ENCODE measurements at places on chromosomes 6 and 20.
A peak's percentile ranks its signal among the peaks of the same experiment; 100 is the strongest.

DNA sequence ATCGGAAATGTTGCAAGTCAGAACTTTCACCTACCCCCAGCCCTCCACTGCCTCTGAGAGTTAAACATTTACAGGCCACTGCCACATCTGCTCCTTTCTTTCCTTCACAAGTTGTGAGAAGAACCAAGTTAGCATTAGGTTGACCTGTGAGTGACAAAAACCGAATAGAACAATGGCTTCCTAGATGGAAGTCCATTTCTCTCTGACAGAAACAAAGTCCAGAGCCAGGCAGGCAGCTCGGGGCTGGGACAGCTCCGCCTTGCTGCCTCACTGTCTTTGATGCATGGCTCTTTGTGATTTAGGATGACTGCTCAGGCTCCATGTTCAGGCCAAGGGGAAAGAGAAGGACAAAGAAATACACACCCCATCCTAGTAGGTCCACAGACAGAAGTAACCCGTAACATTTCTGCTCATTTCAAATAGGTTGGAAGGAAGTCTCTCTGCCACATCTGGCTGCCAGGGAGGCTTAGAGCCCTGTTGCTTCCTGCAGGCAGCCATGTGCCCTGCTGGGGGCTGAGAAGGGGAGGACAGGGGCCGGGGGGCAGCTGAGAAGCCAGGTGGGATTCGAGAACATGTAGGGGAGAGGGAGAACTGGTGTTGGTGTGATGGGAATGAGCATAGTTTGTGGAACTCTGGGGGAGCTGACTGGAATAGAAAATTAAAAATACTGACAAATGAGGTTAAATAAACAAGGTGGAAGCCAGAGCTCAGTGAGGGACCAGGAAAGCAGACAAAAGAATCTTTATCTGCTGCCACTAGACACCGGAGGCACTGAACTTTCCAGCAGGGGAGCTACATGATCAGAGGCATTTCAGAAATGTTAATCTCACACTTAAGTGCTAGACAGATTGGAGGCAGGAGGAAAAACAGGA, 19.5 kb upstream of the IER3 start:
- no peak for DNase-seq

- DNase-seq: no peak
Observed at GRCh38 chr6:93164781-93165180, 254.6 kb downstream of the EPHA7 start.

DNA sequence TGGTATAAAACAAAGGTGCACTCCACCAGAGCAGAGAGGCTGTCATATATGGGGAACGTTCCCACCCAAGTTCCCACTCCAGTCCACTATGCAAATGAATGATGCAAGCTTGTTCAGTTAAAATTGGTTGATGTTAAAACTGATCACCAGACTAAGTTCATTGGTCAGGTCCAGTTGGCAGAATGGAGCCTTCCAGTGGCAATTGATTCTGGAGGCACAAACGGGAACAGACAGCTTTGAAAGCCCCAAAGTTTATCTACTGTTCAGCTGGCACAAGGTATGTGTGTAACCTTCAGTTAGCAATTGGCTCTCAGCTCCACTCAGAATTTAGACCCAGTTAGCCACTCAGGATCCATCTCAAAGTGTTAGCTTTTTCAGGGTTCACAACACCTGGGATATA, 119.4 kb upstream of the CEP85L start:
- no peak for DNase-seq

GRCh38 chr6:53373638-53374037, 24.9 kb upstream of the ELOVL5 start:
- DNase-seq: no peak

- no peak for DNase-seq
Observed at GRCh38 chr6:130393306-130393705, 27.5 kb downstream of the TMEM200A start.

DNA sequence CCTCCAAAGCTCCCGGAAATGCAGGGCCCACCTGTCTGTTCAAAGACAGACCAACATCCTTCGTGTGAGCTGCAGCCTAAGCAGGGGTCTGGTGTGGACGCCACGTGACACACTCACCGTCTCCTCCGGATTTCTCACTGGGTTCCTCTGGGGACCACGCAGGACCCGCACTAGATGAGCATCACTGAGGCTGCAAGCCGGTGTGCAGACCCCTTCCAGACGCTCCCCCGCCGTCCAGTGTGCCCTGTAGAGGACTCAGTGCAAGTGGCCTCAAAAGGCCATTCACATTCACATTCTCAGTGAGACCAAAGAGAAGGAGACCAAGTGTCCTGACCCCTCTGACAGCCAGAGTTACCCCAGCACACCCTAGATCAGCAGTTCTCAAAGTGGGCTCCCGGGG, 91.2 kb upstream of the QKI start:
- DNase-seq: no peak

DNA sequence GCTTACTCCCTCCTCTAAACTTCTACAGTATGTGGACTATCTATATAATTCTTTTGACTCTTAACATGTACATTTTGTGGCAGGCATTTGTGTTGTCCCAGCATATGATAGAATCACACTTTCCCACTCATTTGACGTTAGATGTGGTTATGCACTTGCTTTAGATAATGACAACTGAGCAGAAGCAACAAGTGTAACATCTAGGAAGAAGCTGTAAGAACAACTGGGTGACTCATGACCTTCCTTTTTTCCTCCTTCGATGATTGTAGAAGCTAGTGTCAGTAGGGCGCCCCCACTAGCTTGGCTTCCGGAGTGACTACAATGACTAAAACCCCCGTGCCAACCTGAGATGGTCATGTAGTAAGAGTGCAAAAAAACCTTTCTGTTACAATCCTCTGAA, 74.6 kb upstream of the CEP85L start:
- DNase-seq: peak; percentile 90

DNA sequence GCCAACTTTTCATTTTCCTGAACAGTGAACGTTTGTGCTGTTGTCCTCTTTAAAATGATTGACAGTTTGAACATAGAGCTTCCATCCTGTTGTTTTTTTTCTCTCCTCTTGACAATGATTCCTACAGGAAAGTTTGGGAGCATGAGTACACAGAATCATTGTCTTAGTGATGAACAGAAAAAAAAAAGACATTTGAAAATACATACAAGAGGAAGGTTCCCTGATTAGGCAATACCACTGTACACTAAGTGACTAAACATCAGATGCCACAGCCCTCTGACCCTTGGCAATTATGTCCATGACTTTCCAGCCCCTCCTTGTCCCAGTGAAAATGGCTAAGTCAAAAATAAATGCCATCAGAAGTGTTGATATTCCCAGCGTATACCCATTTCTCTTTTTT, 71.5 kb downstream of the RTN4IP1 start:
- DNase-seq: no peak

GRCh38 chr6:166598441-166599138, 12.1 kb upstream of the RAMACL start:
- DNase-seq: no peak

DNA sequence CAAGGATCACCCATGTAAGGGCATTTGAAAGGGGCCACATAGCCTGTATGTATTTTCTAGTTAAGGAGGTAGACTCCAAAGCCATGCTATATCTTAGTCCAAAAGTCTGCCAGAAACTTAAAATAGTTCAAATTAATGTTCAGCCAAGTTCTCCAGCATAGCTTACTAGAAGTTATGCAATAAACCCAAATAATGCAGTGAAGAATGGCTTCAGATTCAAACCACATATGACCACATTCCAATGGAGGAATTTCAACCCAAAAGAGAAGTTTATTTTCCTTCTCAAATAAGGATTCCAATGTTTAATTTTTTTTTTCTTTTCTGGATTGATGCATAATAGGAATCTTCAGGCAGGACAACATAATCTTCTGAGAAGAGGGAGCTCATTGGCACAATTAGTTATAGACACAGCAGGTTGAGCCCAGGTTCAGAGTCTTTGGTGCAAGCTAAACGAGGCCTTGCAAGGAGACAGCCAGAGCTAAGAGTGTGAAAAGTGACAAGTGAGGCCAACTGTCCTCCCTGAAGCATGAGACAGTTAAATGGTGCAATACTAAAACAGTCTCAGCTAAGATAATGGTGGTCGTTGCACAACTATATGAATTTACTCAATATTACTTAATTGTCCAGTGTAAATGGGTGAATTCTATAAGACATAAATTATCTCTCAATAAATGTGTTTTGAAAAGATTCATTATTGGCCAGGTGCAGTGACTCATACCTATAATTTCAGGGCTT, 598.8 kb upstream of the CDH4 start:
- no peak for DNase-seq

DNA sequence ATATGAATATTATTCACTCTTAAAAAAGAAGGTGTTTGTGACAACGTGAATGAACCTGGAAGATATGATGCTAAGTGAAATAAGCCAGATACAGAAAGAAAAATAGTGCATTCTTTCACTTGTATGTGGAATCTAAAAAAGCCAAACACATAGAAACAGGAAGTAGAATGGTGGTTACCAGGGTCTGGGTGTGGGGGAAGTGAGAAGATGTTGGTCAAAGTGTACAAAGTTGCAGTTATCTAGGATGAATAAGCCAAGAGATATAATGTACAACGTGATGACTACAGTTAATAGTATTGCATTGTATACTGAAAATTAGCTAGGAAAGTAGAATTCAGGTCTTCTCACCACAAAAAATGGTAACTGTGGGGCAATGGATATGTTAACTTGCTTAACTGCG, 151.1 kb upstream of the HCRTR2 start:
- DNase-seq: peak; percentile 3

- DNase-seq: no peak
Observed at GRCh38 chr6:111361648-111362047, 121.4 kb downstream of the REV3L start.

GRCh38 chr6:56314683-56315523, 67.5 kb upstream of the COL21A1 start:
- no peak for DNase-seq

GRCh38 chr6:135183532-135184440, 2.7 kb downstream of the MYB start:
- peak; percentile 81 for DNase-seq

DNA sequence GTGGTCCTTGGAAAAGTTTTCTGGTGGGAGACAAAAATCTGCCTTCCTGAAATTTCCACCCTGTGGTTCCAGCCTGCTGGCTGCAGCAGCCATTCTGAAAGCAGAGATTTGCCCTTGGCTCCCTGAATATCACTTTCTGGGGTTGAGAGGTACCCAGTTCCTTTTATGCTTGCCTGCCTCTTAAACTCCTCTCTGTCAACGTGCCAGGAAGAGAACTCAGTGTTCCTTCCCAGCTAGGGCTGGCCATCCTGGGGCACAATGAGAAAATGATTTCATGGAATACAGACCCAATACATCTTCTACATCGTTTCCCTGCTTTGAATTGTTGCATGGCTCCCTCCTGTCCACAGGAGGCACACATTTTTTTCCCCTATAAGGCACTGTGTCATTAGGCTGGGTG, 1.6 kb upstream of the DSN1 start:
- DNase-seq: no peak

GRCh38 chr6:119801056-119801455, 451.5 kb upstream of the MAN1A1 start:
- no peak for DNase-seq

GRCh38 chr6:5677219-5678000, 329.3 kb downstream of the NRN1 start:
- DNase-seq: no peak

- DNase-seq: no peak
Observed at GRCh38 chr20:57481281-57481711, 43.6 kb downstream of the CTCFL start.

DNA sequence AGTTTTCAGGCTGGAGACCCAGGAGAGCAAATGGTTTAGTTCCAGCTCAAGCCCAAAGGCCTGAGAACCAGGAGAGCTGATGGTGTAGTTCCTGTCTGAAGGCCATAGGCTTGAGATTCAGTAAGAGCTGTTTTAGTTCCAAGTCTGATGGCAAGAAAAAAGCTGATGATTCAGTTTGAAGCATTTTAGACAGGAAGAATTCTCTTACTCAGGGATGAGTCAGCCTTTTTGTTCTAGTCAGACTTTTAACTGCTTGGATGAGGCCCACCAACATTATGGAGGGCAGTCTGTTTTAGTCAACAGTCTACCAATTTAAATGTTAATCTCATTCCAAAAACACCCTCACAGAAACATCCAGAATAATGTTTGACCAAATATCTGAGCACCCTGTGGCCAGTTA, 2.5 kb downstream of the ZSCAN26 start:
- DNase-seq: peak; percentile 23

GRCh38 chr6:56891754-56892153, 63.2 kb upstream of the BEND6 start:
- no peak for DNase-seq

GRCh38 chr20:38665506-38666285, 58.6 kb upstream of the SLC32A1 start:
- no peak for DNase-seq

DNA sequence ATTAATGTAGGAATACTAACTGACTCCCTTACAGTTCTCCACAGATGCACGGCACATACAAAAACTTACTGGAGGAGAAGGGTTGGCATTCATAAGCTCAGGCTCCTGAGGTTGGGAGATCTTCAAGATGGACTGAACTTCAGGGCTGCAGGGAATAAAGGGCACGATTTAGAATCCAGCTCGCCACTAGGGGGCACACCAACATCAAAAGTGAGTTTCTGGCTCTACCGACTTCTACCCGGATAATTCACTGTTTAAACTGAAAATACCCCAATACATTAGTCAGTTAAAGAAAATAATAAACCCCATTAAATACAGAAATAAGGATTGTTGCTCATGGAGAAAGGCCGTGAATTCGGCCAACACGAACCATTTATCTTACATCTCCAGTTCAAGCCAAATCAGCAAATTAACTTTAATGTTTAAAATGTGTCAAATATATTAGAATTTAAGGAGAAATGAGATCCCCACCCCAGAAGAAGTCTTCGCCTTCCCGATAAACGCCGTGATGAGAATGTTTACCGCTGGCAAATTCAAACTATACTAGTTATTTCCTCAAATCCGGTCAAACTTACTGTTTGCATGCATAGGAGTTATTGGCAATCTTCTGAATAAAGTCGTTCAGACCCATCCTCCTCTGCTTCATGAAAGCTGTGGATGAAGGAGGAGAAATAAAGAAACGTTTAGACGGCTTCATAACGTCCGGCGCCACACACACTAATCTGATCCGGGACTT, 121.7 kb upstream of the SLC2A12 start:
- DNase-seq: peak; percentile 81

- DNase-seq: no peak
Observed at GRCh38 chr6:101391772-101392585, 1.5 kb upstream of the GRIK2 start.

DNA sequence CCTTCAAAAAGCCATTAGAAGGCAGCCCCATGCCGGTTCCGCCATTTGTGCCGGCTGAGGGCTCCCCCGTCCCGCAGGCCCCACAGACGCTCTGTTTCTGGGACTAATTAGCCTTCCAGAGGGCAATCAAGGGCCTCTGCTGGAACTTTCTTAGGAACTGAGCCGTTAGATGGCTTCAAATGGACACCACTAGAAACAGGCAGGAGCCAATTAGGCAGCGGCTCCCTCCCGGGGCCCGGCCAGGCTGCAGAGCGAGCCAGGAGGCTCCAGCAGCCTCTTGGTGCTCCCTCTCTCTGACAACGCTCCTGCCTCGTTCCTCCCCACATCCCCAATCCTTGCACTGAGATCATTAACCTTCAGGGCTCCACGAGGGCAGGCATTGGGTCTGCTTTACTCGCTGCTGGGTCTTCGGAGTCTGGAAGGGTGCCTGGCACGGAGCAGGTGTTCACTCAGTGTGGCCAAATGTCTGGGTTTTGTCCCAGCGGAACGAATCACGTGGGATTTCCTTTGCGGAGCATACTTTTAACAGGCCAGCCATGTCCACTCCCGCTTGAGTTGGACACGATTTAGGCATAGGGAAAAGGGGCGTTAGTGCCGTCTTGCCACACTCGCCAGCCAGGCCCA, 98.3 kb downstream of the TMEM242 start:
- no peak for DNase-seq
